MV-4-11 (cell line): ENCODE measurements at places on chromosomes 3 and 15.

DNA sequence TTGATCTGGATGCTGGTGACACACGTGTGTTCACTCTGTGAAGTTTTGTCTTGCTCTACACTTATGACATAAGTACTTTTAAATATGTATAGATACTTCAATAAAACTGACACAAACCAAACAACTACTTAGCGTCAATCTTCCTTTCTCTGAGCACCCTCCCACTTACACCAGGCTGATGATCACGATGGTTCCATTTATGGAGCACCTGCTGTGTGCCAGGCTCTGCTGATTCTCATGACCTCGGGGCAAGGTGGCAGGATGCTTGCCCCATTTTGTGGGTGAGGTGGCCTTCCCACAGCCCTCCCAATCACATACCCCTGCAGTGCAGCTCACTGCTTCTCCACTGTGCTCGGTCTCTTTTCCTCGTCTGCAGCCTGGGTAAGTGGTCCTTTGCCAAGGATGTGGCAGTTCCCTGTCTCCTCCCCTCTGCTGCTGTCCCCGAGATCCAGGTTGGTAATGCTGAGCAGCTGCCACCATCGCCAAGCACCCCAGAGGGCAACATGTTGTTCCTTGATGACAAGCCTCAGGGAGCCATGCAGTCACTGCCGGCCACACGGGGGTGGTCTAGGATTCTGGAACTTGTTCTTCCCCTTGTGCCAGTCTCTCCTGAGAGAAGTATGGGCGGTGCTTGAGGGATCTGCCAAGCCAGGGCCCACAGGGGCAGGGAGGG, 20.6 kb upstream of the ADCY5 start:
- DNase-seq: no peak

DNA sequence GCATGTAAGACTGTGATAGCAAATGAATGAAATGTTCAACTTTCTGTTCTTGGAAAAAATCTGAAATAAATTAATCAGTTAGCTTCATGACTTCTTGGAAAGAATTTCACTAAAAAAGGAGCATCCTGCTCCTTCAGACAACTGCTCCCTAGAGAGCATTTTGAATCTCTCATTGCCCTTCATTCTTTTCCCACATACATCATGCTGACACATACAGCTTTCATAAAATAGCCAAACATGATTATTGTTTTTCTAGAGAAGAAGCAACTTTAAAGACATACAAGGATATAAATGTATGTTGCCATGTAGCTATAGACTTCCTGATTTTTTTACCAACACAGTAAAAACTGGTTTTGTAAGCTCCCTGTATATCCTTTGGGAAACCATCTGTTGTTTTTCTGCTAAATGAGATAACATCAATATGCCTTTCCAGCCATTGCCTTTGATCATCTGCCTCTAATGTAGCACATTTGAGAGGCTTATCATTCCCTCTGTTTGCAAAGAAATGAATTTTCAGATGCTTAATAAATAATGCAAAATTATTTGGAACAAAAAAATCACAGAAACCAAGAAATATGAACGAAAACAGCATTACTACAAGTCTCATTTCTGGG, 248.2 kb upstream of the GPR149 start:
- DNase-seq: no peak

- DNase-seq: peak; percentile 83
These were observed 340.9 kb upstream of the TPRG1 start for GRCh38 chr3:188830893-188831292.

DNA sequence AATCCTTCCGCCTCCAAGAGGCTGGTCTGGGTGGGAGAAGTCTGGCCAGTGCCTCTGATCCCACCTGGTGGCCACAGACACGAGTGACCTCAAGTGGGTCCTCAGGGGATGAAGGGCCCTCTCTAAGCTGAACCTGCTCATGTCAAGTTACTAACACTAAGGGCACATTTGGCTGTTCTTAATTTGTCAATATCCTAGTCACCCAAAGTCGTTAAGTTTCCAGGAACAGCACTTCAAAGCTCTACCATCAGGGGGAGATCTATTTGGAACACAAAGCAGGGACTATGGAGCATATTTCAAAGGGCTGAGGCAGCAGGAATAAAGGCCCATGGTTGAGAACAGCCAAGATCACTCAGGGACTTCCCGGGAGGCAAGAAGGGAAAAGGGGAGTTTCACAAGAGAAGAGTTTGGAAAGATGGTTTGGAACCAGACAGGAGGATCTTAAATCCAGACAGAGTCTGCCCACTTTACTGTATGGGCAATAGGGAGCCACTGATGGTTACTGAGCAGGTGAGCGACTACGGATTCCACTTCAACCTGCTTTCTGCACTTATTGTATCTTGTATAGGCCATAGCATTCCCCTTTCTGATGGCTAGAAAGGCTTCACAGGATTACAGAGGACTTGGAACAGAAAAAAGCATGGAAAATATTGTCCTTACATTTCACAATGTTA, 13.7 kb downstream of the OXTR start:
- no peak for DNase-seq

GRCh38 chr15:63296195-63296594, 18.8 kb downstream of the APH1B start:
- DNase-seq: no peak

- no peak for DNase-seq
These were observed 2.4 kb downstream of the CHCHD4 start for GRCh38 chr3:14122301-14122700.

GRCh38 chr3:123442908-123443307, 6.0 kb downstream of the ADCY5 start:
- DNase-seq: no peak

DNA sequence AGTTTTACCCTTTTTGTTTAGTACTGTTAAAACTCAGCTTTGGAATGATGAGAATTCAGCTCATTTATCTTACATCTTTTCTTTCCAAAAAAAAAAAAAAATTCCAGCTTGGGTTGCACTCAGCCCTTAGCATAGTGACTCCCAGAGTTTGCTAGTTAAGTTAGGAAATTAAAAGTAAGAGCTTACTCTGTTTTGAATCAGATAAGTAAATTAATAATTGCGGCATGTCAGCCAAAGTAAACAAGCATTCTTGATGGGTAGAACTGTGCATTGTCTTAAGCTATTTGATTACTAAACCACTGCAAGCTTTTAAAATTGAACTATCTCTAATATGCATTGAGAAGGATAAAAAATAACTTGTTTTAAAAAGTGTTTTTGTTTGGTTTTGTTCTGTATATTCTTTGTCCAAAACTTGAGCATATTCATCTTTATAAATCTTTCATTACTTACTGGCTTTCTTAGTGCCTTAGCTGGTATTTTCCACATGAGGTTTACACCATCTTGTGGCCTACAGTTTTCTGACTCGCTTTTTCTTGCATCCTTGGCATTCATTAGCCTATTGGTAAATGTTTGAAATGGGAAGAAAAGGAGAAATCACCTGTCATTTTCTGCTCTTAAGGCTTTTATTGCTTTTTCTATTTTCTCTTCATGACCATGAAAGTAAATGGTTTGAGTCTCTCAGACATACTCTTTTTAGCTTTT, 107.6 kb downstream of the FILIP1L start:
- no peak for DNase-seq

GRCh38 chr3:43343185-43343584, 56.8 kb downstream of the SNRK start:
- no peak for DNase-seq

GRCh38 chr3:155602307-155602706, 142.6 kb downstream of the PLCH1 start:
- no peak for DNase-seq

DNA sequence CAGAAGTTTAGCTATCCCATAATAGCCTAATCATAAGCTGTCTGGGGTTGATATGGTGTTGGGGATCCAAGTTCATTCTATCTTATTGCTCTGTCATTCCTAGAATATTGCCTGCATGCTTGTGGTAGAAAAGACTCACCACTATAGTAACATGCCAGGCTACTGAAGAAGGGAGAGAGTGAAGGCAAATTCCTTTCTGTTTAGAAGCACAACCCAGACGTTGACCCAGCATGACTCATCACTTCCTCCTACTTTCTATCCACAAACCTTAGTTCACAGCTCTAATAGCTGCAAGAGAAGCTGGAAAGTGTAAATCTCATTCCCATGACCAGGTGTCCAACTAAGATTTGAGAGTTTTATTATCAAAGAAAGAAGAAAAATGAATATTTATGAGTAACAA, 57.8 kb upstream of the NMD3 start:
- DNase-seq: peak; percentile 85

DNA sequence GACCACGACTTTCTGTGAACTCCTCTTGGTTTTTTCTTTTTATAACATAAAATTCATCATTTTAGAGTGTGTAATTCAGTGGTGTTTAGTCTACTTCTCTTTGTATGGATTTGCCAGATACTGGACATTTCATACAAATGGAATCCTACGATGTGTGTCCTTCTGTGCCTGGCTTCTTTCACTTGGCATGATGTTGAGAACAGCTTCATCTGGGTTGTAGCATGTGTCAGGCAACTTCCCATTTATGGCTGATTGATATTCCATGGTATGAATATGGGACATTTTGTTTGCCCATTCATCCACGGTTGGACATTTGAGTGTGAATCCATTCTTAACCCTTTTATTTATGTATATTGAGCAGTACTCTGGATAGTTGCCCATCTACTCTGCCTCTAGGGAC, 82.7 kb upstream of the KLF13 start:
- no peak for DNase-seq

- DNase-seq: no peak
These were observed 755.5 kb upstream of the SEMA6D start for GRCh38 chr15:46961795-46962194.

DNA sequence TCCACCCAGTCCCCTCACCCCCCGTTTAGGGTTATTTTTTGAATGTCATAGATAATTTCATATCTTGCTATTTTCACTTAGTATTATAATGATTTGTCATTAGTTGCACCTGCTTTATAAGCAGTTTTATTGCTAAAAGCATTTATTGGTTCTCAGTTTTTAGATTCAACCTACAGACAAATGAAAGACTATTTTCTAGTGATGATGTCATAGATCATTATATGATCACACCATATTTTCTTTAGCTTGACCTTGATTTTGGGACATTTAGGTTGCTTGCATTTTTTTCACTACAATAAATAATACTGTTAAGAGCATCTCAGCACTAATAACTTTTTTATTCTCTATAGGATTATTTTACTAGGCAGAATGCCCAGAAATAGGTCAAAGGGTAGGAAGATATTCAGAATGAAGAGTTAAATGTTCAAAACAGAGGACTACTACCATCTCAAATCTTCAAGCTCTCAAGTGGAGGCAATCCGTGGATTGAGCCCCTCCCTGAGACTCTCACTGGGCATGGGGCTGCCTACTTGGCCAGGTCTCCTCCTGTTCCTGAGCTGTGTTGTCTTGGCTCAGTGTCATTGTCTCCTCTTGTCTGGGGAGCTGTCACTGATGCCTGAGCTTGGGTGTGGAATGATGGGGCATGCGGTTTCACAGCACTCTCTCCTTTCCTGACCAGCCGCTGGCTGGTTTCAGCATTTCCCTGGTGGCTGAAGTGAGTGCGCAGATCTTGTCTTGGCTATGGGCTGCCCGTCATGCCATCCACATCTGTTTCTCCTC, 28.4 kb downstream of the CHCHD6 start:
- no peak for DNase-seq

GRCh38 chr3:65730449-65730848, 308.3 kb downstream of the MAGI1 start:
- DNase-seq: no peak

GRCh38 chr3:105065895-105066839, 300.5 kb upstream of the ALCAM start:
- DNase-seq: no peak

DNA sequence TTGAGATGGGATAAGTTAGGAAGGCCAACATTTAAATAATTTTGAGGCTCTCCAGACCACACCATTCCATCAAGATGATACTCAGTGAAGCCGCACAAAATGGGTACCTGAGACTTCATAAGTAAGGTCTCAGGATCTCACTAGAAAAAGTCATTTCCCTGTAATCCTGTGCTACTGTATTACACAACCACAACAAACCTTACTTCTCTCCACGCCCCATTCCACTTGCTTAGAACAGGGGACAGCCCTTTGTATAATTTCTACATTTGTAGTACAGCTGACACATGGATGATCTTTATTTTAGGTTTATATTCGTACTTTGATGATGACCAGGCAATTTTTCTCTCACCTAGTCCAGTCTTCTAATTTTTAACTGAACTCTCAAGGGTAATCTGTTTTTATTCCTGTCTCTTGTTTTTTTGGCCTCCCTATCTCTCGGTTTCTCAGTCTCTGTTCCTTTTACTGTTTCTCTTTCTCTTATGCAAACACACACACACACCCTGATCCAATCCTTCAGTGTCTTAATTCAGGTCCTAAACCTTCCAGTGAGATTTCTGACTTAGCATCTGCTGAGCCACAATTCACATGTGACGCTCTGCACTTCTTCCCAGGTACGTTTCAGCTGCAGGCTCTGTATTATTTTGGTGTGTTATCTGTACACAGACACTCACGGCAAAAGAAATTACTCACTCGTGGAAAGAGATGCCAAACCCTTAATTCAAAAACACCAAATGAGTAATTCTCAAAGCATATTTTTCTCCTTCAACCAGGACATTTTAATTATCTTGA, 223.2 kb upstream of the THBS1 start:
- no peak for DNase-seq

GRCh38 chr3:195410546-195410945, 32.3 kb downstream of the ACAP2 start:
- DNase-seq: peak; percentile 6

GRCh38 chr3:55951388-55951787, 464.3 kb upstream of the WNT5A start:
- DNase-seq: no peak

GRCh38 chr15:39265261-39265660, 315.6 kb upstream of the THBS1 start:
- DNase-seq: no peak

DNA sequence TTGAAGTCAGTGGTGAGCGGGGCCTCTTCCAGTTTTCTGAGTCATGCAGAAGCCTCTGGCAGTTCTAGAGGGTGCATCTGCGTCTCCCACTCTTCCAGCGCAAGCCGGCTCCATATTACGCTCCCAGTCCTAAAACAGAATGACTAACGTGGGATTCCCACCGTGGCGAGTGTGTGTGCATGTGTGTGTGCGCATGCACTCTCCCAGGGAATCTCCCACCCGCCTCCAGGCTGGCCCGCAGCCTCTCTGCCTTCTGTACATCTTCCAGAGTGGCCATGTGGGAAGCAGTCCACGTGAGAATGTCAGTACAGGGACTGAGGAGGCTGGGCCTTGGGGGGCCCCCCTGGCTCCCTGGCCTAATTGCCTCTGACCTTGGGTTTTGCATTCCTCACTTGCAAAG, 87.7 kb downstream of the LSM3 start:
- no peak for DNase-seq

DNA sequence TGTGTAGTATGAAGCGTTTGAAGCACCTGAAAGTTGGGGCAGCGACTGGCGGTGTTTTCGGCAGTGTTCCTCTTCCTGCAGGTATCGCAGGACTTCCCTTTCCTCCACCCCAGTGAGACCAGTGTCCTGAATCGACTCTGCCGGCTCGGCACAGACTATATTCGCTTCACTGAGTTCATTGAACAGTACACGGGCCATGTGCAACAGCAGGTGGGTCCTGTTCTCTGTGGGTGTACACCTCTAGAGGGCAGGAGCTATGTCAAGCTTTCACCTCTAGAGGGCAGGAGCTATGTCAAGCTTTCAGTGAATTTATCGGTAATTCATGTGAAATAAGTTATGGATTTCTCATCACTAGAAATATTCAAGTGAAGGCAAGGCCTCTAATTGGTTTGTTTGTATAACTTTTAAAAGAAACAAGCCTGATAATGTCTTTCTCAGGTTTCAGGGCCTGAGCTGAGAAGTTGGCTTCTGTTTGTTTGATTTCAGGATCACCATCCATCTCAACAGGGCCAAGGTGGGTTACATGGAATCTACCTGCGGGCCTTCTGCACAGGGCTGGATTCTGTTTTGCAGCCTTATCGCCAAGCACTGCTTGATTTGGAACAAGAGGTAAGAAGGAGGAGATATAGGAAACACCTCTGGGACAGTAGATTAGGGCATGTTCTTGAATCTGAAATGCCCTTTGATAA, 5.3 kb downstream of the TUBGCP4 start:
- no peak for DNase-seq
